AG20443 (cell line): ENCODE measurements at places on chromosomes 4 and X.

- DNase-seq: no peak
These were observed 27.3 kb downstream of the ANXA3 start for GRCh38 chr4:78578674-78579425.

- DNase-seq: no peak
These were observed 518.0 kb downstream of the TMA16 start for GRCh38 chr4:164012396-164013027.

- DNase-seq: no peak
These were observed 2082.8 kb upstream of the TENM3 start for GRCh38 chr4:180160195-180160983.

GRCh38 chrX:41085512-41085877 is 250 bp downstream of the USP9X start:
- DNase-seq: peak; percentile 55

DNA sequence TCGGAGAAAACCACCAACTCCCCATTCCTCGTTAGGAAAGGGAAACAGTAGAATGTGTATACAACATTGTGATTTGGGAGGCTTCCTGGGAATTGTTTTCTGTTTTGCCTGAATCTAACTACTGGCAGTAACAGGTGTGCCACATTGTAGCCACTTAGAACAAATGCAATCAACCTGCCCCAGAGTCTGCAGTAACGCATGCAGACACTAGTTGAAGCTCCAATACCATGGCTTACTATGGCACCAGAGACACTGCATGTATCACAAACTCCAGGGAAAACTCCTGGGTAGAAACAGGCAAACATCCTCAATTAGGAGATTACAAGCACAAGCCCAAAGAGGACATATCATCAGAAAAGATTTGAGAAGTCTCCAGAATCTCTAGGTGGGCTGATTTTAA is 154.2 kb upstream of the NEIL3 start:
- DNase-seq: no peak

DNA sequence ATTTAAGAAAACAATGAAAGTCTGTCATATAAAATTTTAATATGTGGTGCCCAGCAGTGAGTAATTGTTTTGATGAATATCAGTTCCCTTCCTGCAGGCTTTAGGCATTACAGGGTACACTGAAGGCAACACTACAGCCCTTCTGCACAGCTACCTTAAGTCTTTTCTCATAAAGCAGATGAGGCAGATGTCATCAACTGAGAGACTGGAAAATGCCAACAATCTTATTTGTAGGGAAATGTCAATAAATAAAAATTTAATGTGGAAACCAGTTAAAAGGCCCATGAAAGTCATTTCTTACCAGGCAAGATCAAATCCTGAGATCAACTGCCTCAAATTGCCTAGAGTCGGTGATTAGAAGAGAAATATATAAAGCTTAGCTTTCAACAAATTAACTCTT is 193.4 kb upstream of the NWD2 start:
- no peak for DNase-seq

DNA sequence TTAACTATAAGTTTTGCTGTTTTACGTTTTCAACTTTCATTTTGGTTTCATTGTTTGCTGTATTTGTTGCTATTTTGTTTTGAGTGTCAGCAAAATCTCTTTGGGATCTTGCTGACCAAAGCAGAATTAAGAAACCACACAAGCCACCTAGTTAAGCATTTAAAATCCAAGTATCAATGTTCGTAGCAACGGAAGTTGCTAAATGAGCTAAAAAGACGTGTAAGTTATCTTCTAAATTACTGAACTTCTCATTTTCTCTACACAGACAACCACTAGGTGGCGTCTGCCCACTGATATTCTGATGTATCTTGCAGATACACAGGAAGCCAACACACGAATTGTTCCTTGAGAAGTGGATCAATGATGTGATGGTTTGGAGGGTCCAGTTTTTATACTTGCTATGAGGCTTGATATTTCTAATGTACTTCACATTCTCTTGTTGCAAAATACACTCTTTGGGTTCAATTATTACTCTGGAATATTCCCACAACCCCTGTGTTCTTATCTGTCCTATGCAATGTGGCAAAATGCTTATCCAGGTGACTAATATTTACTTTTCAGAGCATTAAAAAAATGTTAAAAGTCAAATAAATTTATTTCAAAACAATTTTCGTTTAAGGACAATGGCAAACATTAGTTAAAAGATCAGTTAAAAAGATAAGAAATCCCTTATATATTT is 250.5 kb downstream of the TECRL start:
- peak; percentile 34 for DNase-seq

DNA sequence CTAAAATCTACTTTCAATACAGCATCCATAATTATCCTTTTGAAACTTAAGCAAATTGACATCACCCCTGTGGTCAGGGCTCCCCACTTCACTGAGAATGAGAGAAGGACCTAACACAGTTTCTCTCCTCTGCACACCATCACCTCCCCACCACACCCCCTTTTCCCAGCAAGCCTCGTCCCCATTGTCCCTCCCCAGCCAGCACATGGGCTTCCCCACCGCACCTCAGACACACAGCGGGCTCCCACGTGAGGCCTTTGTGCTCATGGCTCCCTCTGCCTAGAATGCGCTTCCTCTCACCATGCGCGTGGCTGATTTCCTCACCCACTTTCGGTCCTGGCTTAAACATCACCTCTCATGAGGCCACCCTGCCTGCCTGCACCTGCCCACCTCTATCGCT is 639.0 kb upstream of the FRG1 start:
- no peak for DNase-seq

DNA sequence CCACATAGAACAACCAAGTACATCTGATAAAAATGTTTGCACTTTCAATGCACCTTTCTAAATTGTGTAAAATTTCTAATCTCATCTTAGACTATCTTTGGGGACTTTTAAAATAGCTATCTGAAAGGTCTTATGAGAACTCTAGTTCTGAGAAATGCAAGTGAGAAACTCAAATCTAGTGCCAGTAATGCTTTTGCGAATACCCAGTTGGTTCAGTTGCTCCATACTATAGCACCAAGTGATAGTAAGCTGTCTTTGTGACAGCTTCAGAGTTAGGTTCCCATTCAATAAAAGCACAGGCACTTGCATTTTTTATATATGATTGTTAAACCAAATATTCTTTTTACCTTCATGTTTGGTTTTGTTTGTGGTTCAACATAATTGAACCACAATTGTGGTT is 4.5 kb upstream of the ITM2A start:
- DNase-seq: no peak

- no peak for DNase-seq
These were observed 26.5 kb upstream of the RBMX start for GRCh38 chrX:136906921-136907510.

DNA sequence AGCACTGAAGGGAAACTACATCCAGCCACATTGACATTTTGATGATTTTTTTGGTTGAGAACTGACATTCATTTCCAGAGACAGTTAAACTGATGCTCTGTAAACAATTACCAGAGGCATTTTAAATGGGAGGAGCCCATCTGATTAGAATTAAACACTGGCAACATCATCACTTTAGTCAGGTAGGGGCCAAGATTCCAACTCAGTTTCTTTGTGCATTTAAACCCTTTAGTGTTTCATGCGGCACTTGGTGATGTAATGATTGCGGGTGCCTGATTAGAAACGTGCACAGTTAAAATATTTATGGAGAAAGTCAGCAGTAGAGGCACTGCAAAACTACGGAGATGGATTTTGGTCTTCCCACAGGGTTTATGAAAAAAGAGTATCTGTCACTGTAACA is 16.1 kb downstream of the TNIP3 start:
- DNase-seq: peak; percentile 64

DNA sequence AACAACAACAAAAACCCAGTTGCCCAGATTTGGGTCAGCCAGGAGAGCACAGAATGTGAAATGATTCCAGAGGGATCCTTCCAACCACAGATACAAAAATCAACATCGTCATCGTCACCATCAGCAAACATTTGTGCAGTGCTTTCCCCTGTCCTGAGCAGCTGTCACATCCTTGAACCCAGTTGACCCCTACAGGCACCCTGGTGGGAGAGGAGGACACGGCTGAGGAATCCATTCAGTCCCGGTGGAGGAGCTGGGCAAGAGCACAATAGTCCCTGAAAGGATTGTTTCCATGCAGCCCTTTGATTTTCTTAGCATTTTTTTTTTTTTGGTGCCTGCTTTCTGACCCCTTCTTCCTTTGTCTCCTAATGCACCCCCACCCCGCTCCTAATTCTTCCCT is 37.1 kb upstream of the STX18 start:
- DNase-seq: no peak

GRCh38 chrX:148700021-148700420 is 199.6 kb downstream of the AFF2 start:
- DNase-seq: no peak

DNA sequence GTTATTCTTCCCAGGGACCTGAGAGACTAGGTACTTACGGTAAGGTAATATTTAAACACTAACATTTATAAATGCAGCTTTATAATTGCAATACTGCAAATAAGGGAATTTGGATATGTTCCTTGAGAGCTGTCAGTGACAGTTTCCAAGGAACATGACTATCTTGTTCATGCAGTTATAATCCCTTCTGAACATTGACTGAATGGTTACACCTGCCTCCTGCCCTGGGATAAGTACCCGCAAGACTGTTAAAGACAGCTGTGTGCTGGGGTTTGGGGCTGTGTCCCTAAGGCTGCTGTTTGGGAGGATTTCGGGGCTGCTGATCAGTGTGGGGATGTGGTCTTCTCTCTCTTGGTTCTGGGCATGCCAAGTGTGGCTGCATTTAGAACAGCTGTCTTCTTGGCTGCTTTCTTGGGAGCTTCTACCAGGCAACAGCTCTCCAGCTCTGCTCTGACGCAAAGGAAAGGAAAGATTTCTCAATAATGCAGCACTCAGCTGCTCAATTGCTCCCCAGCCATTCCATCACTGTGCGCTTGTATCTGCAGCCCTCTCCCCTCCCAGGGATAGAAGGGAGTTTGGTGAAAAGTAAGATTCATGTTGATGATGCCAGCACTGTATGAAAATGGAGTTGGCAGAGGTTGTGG is 298.8 kb upstream of the TAPT1 start:
- DNase-seq: peak; percentile 79

DNA sequence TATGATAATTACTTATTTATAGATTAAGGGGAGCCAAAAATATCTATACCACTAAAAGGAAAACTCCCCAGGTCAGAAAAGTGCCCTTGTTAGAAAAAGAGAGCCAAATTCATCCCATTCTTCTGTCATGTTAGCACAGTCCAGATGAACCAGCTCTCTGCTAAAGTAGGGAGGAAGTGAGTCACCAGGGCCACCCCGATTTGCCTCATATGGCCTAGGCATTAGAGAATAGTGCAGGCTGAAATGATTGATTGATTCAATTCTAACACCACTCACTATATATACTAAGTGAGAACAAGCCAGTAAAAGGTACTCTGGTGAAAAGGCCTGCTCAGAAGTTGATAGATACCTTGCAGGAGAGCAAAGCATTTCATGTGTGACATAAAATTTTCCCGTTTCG is 94.5 kb downstream of the SRPX start:
- no peak for DNase-seq

DNA sequence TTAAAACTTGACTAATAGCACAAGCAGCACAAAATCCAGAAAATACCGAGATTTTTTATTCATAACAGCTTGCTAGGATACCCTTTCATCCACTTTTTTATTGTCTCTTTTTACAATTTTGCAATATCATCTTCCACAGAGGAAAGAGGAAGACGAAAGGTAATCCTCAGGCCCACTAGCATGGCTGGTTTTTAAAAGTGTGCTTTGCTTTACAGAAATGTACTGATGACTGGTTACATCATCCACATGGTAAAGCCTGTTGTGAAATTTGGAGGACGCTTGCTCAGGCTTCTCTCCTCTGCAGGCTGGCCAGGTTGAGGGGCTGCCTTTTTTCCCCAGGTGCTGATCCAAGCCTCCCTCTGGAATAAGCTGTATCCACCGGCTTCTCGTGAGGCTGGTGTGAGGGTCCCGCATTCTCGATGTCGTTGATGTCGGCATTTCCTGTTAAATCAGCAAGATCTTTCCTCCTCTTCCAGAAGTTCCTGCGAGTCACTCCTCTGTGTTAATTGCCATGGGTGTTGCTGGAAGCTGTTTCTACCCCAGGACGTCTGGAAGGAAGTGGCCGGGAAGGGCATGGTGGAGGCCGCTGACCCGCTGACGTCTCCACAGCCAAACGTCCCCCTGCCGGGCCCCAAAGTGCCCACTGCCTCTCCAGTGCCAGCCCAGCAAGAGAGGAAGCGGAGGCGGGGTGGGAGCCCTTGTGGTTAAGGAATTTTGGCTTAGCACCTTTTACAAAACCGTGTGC is 5.8 kb upstream of the DGKQ start:
- no peak for DNase-seq

GRCh38 chr4:40686081-40686913 is 56.6 kb upstream of the RBM47 start:
- DNase-seq: no peak

GRCh38 chr4:43339435-43339834 is 446.9 kb downstream of the GRXCR1 start:
- DNase-seq: peak; percentile 20

DNA sequence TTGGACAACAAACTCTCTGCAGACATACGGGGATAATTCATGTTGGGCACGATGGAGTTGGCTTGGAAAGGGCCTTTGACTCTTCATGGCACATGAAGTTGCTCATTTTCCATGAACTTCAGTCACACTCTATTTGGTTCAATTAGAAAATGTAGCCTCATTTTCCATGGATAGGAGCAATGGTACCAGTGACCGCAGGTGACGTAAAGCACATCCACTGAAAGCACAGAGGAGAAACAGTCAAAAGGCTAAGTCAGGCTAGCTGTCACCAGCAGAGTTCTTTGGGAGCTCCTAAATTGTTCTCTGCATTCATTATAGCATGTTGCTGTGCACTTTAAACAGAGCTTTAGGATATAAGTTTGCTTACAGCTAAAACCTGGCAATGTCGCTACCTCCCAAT is 39.9 kb upstream of the MAP3K15 start:
- DNase-seq: no peak

GRCh38 chr4:83028976-83029375 is 6.0 kb upstream of the COPS4 start:
- DNase-seq: no peak

GRCh38 chrX:133813971-133814370 is 171.4 kb downstream of the GPC3 start:
- DNase-seq: no peak

- peak; percentile 91 for DNase-seq
These were observed at the start of gene ALG13 for GRCh38 chrX:111680988-111681779. ALG13 (plus strand) TSS chrX:111681170; CDS start chrX:111681219, 49 bp downstream.

- DNase-seq: no peak
These were observed 27.0 kb upstream of the PDGFC start for GRCh38 chr4:156998500-156999174.

- no peak for DNase-seq
These were observed 8.5 kb upstream of the ARMCX2 start for GRCh38 chrX:101668143-101668542.

DNA sequence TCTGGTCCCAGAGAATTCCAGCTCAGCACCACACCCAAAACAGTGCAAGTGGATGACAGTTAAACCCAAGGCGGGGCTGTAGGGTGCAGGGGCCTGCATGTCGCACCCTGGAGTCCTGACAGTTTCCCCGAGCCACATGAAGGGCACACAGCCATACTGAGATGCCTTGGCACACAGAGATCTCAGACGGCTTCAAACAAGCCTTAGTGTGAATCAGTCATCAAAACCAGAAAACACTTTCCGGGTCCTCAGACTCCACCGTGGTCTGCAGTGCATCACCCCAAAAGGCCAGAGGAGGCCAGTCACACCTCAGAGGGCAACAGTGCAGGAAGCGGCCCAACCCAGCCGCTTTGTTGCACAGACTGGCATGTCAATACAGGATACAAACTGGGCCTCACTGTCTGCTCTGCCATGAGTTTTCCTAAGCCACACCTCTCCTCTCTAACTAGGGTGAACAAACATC is 64.6 kb upstream of the ENPP6 start:
- DNase-seq: no peak
